ENCODE measurements at places on chromosomes 12 and 14. TPM values are rescaled to one million over a fixed set of nuclear protein-coding genes. Genes with fewer than 3 reads are reported as not detected.

GRCh38 chr14:81263777-81264410 is 43.1 kb upstream of the GTF2A1 start:
- H3K36me3 ChIP-seq: no peaks in the 10 kb centered on the region
- DNase-seq: no peak
- peaks cover 30% of the 10 kb centered on the region for H3K27me3 ChIP-seq

DNA sequence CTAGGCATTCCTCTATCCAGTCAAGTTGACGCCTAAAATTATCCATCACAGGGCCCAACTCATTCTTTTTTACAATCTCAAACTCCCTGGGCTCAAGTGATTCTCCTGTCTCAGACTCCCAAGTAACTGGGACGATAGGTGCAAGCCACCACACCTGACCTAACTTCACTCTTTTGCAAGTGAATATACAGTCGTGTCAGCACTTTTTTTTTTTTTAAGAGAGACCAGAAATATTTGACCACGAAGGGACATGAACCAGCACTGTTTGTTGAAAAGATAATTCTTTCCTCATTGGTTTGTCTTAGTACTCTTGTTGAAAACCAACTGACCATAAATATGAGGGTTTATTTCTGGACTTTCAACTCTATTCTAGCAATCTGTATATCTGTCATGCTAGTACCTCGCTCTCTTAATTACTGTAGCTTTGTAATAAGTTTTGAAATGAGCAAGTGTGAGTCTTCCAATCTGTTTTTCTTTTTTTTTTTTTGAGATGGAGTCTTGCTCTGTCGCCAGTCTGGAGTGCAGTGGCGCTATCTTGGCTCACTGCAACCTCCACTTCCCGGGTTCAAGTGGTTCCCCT is 14.0 kb downstream of the PTGR2 start:
- DNase-seq: no peak
- H3K36me3 ChIP-seq: peaks cover 16% of the 10 kb centered on the region
- H3K27ac ChIP-seq: no peak overlapping the region
- H3K4me3 ChIP-seq: no peak overlapping the region
- no peaks in the 10 kb centered on the region for H3K4me1 ChIP-seq
- H3K27me3 ChIP-seq: no peaks in the 10 kb centered on the region

DNA sequence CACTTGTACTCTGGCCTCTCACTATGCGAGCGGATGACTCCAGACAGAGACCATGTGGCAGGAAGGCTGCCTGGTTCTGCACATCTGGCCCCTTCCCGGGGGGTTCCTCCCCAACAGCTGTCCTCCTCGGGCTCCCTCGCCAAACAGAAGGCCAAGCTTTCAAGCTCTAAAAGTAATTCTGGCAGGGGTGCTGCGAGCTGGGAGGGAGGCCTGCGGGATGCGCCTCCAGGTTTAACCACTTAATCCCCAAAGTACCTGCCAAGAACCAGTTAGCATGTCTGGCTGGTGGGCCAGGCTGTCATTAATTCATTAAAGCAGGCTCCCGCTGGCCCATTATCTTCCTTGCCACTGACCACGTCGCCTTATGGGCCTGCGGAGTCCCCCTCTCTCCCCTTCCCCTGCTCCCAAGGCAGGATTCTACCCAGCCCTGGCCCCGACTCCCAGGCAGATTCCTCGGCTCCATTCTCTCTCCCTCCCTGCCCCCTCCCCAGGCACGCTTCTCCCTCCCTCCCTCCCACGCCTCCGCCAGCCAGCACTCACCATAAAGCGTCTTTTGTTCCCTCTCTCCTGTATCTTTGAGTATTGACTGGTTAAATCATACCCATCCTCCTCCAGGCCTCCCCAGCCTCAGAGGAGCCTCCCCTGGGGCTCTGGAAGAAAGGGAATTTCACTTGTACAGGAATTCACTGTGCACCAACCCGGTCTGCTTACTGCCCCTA is 4.9 kb downstream of the HRK start:
- no peak for DNase-seq
- H3K4me1 ChIP-seq: 0 out of 2 replicates have a peak, but pooled peaks cover 3% of the 10 kb centered on the region
- H3K27me3 ChIP-seq: peaks cover 56% of the 10 kb centered on the region
- no peak overlapping the region for H3K27ac ChIP-seq

- H3K36me3 ChIP-seq: no peaks in the 10 kb centered on the region
- no peak overlapping the region for H3K27ac ChIP-seq
- no peak for DNase-seq
- no peak overlapping the region for H3K4me3 ChIP-seq
Observed at GRCh38 chr14:84708865-84709264, 821.1 kb upstream of the FLRT2 start.

DNA sequence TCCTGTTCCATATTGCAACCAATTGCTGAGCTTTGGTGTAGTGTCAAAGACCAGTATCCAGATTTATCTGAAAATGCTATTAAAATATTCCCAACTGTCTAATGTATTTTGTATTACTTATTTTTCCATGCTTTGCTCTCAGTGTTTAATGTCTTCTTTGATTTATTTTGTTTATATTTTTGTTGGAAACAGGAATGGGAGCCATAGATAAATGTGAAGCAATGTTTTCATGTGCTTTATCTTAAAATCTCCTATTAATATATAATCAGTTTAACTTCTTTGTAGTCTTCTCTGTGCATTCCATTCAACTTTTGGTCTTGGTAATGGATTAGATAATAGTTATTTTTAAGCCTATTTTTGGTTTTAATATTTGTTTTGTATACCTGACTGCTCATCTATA is 8.8 kb downstream of the RAP1B start:
- H3K36me3 ChIP-seq: no peaks in the 10 kb centered on the region
- no peak for DNase-seq
- 0 out of 2 replicates have a peak overlapping the region, but pooled peaks have one; percentile 1 for H3K4me3 ChIP-seq
- H3K27me3 ChIP-seq: no peaks in the 10 kb centered on the region
- H3K27ac ChIP-seq: peak overlapping the region; percentile 73

GRCh38 chr14:89720741-89721729 is 233.5 kb downstream of the EFCAB11 start:
- H3K4me1 ChIP-seq: peaks cover 4% of the 10 kb centered on the region
- H3K36me3 ChIP-seq: no peaks in the 10 kb centered on the region
- H3K27ac ChIP-seq: no peak overlapping the region
- H3K4me3 ChIP-seq: no peak overlapping the region

- H3K4me3 ChIP-seq: peak overlapping the region; percentile 74
- no peaks in the 10 kb centered on the region for H3K27me3 ChIP-seq
- peak overlapping the region; percentile 32 for H3K27ac ChIP-seq
- H3K36me3 ChIP-seq: no peaks in the 10 kb centered on the region
- no peak for DNase-seq
Observed at GRCh38 chr14:75427126-75427481, 718 bp upstream of the JDP2 start.

DNA sequence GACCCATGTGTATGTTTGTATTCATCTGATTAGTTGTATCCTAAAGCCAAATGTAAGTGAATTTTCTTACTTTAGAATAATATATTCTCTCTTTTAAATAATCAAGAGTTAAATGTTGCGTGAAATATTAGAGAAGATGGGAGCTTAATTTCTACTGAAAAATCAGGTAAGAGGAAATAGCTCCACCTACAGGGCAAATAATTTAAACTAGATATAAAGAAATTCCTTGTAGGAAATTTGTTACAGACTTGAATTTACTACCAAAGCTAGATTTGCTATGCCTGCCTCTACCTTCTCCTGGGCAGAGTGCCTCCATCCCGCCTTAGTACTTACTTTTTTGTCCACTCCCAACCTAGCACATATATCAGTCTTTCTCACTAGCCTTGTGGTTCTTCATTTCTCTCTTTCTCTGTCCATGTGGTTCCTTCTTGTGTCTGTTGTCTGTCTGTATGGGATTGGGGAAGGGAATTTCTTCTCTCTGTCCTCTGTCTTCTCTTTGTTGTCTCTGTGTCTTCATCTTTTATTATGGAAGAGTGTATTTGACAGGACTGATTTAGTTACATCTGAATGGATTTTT is 44.7 kb downstream of the PALS1 start:
- DNase-seq: peak; percentile 62
- H3K4me1 ChIP-seq: no peaks in the 10 kb centered on the region
- H3K36me3 ChIP-seq: no peaks in the 10 kb centered on the region
- H3K27me3 ChIP-seq: no peaks in the 10 kb centered on the region
- H3K4me3 ChIP-seq: no peak overlapping the region

- no peak overlapping the region for H3K27ac ChIP-seq
- no peaks in the 10 kb centered on the region for H3K27me3 ChIP-seq
- no peak overlapping the region for H3K4me3 ChIP-seq
- H3K4me1 ChIP-seq: no peaks in the 10 kb centered on the region
Observed at GRCh38 chr14:39568809-39569538, 136.7 kb upstream of the FBXO33 start.

DNA sequence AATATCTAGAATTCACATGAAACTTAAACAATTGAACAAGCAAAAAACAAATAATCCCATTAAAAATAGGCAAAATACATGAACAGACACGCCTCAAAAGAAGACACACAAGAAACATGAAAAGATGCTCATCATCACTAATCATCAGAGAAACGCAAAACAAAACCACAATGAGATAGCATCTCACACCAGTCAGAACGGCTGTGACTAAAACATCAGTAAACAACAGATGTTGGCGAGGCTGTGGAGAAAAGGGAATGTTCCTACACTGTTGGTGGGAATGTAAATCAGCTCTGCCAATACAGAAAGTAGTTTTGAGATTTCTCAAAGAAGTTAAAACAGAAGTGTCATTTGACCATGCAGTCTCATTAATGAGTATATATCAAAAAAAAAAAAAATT is 121.3 kb downstream of the PTPRO start:
- H3K36me3 ChIP-seq: no peaks in the 10 kb centered on the region
- no peaks in the 10 kb centered on the region for H3K27me3 ChIP-seq
- no peak for DNase-seq
- no peak overlapping the region for H3K4me3 ChIP-seq
- H3K4me1 ChIP-seq: no peaks in the 10 kb centered on the region

DNA sequence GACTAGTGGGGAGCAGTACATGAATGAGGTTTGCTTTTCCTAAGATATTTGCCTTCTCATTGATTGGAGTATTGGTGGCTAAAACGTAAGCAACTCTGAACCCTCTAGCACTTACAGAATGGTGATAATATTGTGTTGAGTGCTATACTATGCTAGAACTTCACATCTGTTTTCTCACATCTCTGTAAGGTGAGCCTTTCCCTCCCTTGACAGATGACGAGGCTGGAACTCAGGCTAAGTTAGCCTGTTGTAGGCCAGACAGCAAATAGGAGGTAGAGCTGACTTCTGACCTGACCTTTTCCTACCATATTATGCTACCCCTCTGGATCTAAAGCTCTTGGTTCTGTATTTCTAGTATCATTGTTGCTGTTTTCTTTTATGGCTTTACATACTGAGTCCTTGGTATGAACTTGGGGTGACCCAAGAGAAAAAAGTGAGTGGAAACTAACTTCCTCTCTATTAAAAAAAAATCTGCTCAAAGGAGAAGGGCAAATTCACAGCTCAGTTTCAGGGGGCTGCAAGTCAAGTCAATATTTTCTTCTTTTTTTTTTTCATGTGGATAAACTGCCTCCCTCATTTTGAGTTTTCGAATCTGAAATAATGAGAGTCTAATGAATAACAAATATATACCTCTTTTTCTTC is 85.9 kb downstream of the CRADD start:
- H3K27me3 ChIP-seq: no peaks in the 10 kb centered on the region
- H3K36me3 ChIP-seq: no peaks in the 10 kb centered on the region
- no peak for DNase-seq
- H3K27ac ChIP-seq: no peak overlapping the region
- no peak overlapping the region for H3K4me3 ChIP-seq

GRCh38 chr14:104307627-104308401 is 169.4 kb downstream of the KIF26A start:
- H3K36me3 ChIP-seq: no peaks in the 10 kb centered on the region
- no peak for DNase-seq
- no peak overlapping the region for H3K27ac ChIP-seq
- H3K4me1 ChIP-seq: no peaks in the 10 kb centered on the region
- H3K27me3 ChIP-seq: no peaks in the 10 kb centered on the region

DNA sequence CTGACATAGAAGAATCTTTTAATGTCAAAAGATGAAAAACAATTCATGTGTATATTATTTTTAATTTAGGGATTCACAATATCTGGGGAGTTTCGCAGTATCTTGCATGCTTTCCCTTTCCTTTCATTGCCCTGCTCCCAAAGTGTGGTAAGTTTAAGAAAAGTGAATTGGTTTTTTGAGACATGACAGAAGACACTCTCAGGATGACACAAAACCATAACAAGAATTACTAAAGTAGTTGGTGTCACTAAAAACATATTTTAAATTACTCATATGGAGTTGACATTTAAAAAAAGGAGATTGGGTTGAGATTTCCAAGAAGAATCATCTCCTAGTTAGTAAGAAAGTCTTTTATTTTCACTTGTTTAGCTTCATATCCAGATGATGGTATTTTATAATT is 5.1 kb upstream of the PCNX1 start:
- no peak for DNase-seq
- H3K27me3 ChIP-seq: no peaks in the 10 kb centered on the region
- H3K36me3 ChIP-seq: no peaks in the 10 kb centered on the region

The CFAP73 gene
- total RNA-seq: not detected

The OR11H7 gene
- not detected for total RNA-seq

The FAIM2 gene
- 2.8 TPM for total RNA-seq

The FOXA1 gene
- total RNA-seq: not detected

The OR10AD1 gene
- total RNA-seq: not detected

The GARIN6 gene
- total RNA-seq: not detected

The MMP19 gene
- 17.6 TPM for total RNA-seq

The SLC17A8 gene
- total RNA-seq: not detected

The STAC3 gene
- total RNA-seq: 1.3 TPM

The LRRC10 gene
- not detected for total RNA-seq

The PLEKHG7 gene
- not detected for total RNA-seq

Measured in GM23248 (cell line).